ENCODE measurements at places on chromosomes 2 and 18. TPM values are rescaled to one million over a fixed set of nuclear protein-coding genes. Genes with fewer than 3 reads are reported as not detected.

The BMP10 gene
- polyA plus RNA-seq: not detected

GRCh38 chr18:48569139-48569914, 30.5 kb downstream of the CTIF start:
- no peak for DNase-seq

DNA sequence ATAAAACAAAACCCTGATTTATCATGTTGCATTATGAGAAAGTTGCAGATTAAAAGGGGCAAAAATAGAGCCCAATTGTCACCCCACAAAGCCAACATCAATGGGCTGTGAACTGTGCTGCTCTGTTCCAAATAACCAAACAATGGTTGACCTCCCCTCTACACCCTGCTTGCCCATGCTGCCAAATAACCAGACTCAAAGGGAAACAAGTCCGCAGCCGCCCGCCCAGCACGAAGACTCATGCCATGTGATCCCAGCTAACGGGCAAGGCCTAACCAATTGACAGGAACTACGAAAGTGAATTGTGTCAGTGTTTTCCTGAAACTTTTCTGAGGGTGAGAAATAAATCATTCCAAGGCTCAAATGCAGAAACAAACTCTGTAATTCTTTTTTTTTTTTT, 97.9 kb upstream of the RIOK3 start:
- DNase-seq: no peak

GRCh38 chr2:12151716-12152115, 405.3 kb downstream of the LPIN1 start:
- no peak for DNase-seq

DNA sequence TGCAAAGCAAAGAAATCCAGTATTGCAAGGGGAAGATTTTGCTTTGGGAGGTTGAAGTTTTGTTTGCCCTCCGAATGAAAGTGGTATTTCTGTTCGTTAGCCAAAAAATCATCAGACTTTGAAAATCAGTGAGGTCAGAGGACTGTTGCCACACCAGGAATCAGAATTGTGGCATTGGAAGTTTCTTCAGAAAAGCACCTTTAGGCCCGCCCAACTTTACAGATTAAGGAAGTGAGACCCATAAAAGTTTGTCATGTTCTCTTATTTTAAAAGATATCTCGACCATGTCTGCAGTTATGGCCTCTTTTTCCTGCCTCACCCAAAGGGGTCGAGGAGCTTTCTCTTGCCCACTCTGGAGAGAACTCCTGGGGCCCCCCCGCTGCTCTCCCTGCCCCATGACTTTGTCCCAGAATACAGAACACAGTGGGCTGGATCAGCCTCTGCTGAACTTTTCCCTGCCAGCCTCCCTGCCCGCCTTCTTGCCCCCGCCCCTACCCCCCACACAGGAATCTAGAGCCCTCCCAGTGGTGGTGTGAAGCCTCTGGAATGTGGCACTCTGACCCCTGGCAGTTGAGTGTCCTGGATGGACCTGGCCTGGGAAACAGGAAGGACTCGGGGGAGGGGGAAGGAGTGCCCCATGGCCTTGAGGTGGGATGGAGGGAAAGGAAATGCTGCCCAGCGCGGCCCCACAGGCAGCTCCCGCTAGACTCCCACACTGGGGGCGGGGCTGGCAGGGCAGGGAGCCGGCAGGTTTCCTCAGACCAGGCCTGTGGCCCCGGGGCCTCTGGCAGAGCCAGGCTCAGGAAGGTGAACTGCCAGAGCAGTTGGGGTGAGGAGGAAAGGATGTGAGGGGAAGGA, 25.3 kb downstream of the CRIM1 start:
- DNase-seq: peak; percentile 84

The DYSF gene
- polyA plus RNA-seq: 0.67 TPM

GRCh38 chr2:25309402-25309801, 32.3 kb downstream of the DNMT3A start:
- DNase-seq: peak; percentile 53

DNA sequence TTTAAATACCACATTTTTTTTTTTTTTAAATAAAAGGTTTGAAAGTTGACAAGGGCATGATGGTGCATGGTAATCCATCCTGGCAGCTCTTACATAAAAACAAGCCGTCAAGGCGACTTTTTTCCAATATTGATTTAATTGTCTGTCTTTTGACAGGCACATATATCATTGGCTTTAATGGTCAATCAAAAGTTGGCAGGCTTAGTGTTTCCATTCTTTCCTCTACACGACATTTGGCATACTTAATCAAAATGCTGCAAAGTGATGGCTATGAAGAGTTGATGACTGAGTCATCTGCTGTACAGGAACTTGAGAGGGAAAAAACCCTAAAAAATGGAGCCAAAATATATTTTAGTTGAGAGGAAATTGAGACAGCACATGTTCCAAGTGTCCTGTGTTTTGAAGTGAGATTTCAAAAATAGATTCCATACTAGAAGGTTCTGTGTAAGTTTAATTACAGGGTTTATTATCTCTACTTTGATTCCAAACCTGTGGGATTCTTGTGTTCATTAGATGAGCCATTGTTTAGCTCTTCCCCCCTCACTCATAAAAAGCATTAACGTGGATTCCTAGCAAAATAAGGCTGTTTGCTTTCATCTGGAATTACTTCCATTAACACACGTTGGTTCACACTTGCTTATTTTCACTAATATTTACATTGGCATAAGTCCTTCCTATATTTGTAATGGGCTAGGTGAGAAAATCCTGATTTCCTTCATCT, 3.2 kb downstream of the TSHZ1 start:
- DNase-seq: peak; percentile 28

DNA sequence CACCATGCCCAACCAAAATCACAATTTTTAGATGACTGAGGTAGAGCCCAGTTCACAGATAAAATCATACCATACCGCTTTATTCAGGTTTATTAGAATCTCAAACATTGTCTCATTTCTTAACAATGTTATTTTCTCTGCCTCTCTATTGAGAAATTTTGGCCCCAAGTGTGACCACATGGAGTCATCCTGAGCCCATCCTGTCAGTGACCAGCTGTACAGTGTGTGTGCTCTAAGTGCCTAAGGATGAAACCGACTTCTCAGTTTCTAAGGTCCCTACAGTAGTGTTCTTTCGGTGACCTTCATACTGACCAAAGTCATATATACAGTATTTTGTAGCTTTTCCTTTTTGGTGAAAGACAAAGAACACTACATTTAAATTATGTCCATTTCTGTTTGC, 123.7 kb upstream of the MSTN start:
- no peak for DNase-seq

DNA sequence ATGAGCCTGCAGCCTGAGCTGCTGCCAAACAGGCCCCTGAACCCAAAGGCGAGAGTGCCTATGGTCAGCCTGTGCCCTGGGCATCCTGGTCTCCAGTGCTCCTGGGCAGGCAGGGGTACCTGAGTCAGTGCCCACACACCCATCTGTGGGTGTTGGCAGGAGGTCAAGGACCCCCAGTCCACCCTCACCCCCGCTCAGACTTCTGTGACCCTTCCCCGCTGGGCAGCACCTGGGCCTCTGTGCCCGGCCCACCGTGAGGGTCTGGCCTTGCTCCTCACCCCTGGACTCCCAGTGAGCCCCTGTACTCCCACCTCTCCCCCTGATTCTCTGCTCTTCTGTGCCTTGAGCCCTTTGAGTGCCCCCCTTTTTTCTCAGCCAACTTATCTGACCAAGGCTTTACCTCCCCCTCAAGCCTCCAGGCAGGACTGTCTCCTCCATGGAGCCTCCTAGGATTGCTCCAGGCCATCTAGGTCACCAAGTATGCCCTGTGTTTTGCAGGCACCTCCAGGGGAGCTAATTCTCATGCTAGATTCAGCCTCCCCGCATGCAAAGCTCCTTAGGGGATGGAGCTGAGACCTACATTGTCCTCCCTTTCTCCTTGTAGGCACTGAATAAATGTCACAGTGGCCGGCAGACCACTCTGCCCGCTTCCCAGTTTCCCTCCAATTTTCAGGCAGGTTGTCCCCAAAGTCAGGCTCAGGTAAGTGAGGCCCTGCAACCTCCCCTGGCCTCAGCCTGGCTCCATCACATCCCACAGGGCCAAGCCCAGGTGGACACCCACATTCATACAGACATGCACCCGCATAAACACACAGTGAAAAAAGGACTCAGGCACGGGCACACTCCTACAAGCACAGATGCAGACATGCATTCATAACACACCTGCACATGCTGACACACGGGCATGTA, 21.9 kb upstream of the PTMA start:
- DNase-seq: no peak

DNA sequence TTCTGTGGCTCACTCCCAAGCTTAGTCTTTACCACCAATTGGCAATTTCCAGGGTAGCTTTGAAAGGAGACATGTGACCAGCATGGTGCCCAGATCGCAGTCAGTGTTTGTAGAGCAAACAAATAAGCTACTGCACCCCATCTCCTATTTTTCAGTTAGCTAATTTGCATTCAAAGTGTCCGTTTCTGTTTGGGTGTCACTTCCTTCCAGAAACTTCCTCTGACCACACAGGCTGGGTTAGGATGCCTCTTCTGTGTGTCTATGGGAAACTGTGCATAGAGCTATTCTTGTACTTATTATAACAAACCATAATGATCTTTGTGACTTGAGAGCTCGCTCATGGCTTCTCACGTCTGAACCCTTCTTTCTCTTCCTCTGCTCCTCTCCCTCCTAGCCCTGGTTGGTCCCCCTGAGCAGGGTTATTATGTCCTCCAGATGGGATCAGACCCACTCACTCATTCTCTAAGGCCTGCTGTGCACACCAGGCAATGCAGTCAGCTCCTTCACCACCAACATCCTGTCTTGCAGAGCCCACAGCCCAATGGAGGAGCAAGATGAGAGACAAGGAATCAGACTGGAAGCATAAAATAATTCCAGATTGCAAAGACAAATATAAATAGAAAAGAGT, 101.2 kb upstream of the ALK start:
- DNase-seq: no peak

The MAP3K2 gene
- 6.7 TPM for polyA plus RNA-seq

GRCh38 chr2:29469516-29469915, 354.3 kb downstream of the CLIP4 start:
- DNase-seq: no peak

The ANKRD29 gene
- polyA plus RNA-seq: 5.1 TPM

- DNase-seq: no peak
Measured at GRCh38 chr2:108898315-108899082, 90.5 kb downstream of the EDAR start.

- no peak for DNase-seq
Measured at GRCh38 chr2:211133766-211134165, 577.4 kb downstream of the CPS1 start.

The SCN1A gene
- polyA plus RNA-seq: not detected

The ALPP gene
- not detected for polyA plus RNA-seq

GRCh38 chr2:174330945-174331594, 3.7 kb upstream of the SP9 start:
- no peak for DNase-seq

DNA sequence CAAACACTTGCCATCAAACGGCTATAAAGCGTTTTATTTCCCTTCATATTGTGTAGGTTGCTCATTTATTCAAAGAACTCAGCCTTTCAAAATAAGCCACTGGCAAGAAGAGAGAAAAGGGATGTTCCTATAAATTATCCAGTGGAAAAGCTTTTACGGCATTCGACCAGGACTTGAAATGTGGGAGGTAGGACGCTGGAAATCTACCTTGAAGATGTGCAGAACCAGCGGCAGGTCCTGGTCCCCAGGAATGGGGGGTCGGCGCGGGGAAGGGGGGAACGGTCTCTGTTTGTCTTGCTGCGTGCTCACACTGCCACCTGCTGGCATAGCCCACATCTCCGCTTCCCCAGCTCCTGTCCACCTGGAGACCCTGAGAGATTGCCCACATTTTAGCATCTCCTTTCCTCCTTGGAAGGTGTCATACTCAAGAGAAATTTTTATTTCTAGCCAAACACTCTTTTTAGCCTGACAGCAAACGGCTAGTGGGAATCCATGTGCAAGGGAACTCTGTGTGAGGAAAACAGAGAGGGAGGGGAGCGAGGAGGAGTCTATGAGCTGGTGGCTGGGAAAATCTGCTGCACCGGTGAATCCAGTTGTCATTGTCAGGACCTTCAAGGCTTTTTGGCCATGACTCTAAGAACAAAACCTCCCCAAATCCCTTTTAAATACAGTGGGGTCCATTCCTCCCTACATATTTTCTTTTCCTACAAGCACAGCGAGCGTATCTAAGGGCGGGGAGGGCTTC, 349.0 kb upstream of the PKDCC start:
- peak; percentile 19 for DNase-seq

The CNDP1 gene
- 11.9 TPM for polyA plus RNA-seq

The SERPINB10 gene
- not detected for polyA plus RNA-seq

- peak; percentile 68 for DNase-seq
Measured at GRCh38 chr2:201220102-201220570, 37.2 kb downstream of the CASP10 start.

- DNase-seq: no peak
Measured at GRCh38 chr2:175151791-175152190, 16.2 kb downstream of the ATF2 start.

DNA sequence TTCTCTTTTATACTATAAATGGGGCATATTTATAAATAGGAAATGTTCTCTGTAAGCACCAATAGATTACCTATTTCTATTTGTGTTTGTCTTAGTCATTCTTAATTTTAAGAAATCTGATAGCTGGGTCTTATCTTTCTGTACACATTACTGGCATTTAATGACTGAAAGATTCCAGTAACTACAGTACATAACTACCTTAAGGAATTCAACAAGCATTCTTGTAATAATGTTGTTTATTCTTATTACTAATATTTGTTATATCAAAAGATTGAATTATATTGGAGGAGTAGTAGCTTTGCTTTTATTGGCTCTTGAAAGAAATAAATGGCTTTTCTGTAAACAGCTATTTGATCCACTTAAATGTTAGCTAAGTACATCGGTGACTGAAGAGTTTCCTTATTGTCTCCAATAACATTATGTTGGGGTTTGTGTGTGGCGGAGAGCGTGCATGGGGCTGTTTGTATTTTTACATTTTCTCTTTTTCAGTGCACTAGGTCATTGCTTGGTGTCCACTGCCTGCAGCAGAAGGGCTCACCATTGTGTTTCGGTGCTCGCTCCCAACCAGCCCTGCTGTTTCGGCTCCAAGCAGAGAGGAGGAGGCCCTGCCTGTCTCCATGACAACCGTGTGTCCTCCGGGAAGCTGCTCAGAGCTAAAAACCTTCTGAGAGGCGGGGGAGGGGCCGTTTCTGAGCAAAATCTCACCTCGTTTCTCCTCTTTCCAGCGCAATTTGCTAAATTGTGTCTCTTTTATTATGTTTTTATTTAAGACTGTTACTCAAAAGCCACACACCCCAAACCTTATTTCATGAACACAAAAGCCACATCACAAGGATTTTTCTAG, 112.5 kb upstream of the SLC38A11 start:
- DNase-seq: no peak

DNA sequence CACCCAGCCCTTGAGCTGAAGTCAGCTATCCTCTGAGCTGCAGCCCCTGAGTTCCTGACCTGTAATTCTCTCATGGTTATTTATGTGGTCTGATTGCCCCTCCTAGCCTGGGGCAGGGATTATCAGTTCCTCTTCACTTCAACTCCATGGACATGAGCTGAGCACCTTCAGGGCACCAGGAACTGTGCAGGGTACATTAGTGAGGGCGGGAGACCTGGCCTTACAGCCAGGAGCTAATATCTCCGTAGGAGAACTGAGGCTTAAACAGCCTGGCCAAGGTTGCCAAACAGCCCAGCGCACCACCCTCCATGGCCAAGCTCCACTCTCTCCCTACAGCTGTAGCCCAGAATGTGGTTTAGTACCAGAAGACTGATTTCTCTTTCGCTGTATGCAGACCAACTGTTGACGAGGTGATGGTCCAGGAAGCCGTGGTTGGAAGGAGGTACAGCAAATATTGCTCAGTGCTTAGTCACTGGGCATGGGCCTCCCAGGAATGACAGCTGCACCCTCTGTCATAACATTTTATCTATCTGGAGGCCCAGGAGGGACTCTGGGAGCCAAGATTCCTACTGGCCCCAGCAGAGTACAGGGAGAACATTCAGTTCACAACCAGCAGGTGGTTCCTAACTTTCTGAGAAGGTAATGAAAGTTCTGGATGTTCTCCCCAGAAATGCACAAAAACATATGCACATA, 228.7 kb upstream of the SIX2 start:
- DNase-seq: peak; percentile 71

Data from small intestine (tissue), 16 donors.